ENCODE measurements at places on chromosomes 5 and 9.

GRCh38 chr5:44388321-44389089 is 715 bp downstream of the FGF10 start:
- DNase-seq, result peak; percentile 55

- no peak for DNase-seq
These were observed 211.7 kb downstream of the COMMD10 start for GRCh38 chr5:116296335-116297072.

DNA sequence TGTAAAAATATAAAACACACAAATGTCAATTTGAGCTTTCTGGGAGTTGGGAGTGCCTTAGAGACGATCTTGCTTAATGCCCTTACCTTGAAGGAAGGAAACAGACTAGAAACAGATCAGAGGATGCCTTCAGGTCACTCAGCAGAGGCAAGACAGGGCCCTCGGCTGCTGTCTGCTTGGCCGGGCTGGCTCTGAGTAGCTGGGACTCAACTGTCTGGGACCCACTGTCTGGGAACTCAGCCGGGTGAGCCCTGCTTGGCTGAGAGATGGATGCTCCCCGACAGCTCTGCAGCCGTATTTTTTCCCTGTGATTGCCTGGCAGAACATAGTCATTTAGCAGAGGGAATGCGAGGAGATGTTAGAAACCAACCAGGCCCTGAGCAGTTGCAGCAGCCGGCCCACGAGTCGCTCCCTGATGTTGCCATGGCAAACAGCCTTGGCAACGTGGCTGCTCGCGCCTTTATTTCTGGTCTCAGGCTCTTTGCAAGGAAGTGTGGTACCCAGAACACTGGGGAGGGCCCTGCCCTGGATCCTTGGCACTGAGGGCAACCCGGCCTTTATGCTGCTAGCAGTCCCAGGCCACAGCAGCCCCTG is 10.9 kb downstream of the PPARGC1B start:
- no peak for DNase-seq

DNA sequence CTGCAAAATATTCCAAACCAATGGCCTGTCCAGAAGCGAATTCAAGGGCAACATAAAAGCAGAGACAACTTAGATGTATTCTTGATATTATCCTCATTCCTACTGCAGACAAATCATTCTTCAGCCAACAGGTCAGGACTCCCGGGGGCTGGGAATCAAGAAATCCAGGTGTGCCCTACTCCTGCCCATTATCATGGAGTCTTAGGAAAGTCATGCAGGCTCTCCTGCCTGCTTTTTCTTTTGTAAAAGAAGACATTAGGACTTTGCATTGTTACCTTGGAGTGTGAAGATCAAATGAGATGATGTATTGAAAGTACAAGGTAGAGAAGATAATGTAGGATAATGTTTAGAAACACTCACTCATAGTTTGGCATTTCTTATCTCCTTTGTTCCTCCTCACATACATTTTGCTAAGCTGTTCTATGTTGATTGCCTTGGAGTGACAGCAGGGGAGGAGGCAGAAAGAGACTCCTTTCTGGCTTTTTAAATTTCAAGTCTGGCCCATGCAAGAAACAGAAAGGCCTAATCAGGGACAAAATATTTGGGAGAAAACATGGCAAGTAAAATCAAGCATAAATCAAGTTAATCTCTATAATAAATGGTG is 113.8 kb downstream of the SV2C start:
- DNase-seq, result no peak

DNA sequence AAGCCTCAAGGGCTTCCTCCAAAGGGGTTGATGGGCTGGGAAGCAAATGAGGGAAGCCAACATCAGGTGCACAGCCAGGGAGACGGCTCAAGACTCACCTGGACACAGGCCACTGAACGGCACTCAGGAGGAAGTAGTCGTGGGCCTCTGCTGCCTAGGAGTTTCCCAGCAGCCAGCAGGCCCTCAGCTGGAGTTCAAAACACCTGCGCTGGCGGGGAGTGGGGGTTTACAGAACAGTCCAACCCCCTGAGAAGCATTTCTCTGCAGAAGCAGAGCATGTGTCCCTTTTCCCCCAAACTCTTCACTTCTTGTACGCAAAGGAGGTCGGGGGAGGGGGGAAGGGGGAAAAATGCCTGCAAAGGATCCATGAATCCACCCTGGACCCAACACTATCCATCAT is 2.3 kb downstream of the WHRN start:
- DNase-seq, result no peak

GRCh38 chr9:83698976-83699585 is 8.7 kb downstream of the UBQLN1 start:
- no peak for DNase-seq

DNA sequence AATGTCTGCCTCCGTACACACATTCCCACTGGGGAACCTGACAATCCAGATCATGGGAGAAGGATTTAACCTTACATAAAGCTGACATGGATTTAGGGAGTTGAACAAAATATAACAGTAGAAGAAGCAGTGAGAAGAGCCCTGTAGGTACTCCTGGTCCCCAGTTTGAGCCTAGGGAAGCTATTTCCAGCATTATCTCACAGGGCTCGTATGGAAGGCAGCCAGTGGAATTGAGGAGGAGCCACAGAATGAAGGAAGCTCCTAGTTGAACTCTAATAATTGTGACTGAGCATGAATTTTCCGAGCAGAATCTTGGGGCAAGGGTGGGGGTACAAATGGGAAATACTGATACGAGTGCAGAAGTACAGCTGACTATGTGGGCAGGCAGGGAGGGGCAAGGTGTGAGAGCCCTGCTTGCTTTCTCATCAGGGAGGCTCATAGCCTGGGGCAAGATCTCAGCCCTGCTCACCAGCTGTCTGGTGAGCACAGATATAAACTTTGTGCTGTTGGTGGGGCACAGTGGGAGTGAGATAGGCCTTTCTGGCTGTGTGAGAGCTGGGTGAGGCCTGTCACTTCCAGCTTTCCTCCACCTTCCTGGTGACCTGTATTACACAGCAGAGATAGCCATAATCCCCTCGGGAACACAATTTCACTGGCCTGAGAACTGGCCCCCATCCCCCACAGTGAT is 290.7 kb upstream of the IL12B start:
- no peak for DNase-seq

GRCh38 chr9:88076286-88077070 is 61.8 kb downstream of the SPATA31C2 start:
- DNase-seq, result peak; percentile 93

- DNase-seq, result no peak
These were observed 90.8 kb downstream of the TENT4A start for GRCh38 chr5:6803981-6804550.

DNA sequence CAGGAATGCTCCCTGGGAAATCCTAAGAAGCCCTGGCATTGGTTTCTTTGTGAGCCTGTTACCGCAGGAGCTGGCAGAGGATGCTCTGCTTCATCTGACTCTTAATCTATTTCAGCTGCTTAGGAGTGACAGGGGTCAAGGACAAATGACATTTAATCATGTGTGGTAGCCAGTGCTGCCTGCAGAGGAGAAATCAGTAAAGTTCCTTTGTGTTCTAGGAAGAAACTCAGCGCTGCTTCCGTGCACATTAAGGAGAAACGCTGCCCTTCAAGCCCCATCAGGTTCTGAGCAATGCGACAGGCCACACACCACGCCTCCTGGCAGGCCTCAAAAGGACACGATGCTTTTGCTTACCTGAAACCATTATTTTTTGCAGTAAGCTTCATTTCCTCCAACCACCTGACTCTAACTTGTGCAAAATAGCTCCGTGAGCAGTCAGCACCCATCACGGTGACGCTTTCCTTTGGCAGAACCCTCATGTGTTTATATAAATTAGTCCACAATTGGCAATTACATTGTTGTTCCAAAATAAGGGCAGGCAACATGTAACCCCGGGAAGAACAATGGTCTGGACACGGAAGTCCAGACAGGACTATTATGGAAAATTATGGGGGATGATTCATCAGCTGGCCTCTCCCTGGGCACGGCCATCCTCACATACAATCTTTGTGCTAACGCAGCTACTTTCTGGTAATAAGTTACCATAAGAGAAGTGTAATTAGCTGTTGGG is 387.9 kb upstream of the DAP start:
- no peak for DNase-seq

- DNase-seq, result no peak
These were observed 58.6 kb downstream of the GCNT4 start for GRCh38 chr5:74993743-74994142.

DNA sequence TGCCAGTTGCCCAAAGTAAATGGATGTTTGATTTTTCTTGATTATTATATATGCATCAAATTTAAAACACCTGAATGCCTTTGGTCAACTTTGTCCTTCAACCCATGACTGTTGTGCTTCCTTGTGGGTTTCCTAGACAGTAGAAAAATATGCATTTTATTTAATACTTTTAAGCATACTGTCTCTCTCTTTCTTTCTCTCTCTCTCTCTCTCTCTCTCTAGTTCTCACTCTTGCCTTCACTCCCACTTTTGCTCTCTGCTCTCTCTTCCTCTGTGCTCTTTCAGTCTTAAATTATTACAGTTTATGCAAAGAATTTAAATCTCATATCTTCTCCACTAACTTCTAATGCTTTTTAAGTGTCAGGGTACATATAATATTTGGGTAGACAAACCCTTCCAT is 173.0 kb downstream of the PARP8 start:
- no peak for DNase-seq

DNA sequence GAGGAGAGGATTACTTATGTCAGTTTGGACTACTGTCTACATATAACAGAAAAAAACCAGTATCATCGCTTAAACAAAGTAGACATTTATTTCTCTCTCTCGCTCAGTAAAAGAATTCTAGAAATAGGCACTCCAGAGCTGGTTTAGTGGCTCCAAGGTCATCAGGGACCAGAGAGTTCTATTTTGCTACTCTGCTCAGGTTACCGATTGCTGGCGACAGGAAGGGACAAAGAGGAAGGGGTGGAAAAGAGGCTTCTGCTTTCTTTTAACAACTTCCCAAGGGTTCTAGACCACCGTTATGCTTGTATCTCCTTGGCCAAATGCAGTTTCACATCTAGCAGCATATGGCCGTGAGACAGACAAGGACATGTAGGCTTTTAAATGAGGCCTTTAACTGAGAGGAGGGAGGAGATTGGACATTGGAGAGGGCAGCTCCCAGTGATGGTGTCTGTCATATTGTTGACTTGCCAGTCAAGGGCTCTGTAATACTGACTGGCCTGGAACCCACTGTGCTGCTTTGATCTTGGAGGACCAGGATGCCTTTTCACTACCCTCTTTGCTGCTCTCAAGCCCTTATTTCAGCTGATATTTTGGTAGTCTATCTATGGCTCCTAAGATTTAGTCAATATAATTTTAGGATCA is 15.6 kb upstream of the DCP2 start:
- no peak for DNase-seq

- no peak for DNase-seq
These were observed 103.1 kb downstream of the PAX5 start for GRCh38 chr9:36930941-36931340.

DNA sequence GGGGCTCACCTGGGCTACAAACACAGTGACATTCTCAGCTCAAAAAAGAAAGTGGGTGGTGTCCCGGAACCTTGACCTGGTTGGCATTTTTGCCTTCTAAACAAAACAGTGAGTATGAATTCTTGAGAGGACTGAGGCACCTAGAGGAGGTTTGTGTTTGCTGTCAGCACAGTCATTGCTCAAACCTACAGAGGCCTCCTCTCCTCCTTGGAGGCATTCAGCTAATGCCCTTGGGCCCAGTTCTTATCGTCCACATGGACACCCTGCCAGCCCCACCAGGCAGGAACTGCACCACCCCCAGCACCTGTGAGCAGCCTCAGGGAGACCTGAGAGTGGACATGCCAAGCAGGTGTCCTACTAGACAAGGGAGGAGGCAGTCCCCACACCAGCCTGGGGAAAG is 156.7 kb downstream of the SYK start:
- no peak for DNase-seq

GRCh38 chr5:4212981-4213819 is 617.6 kb downstream of the IRX1 start:
- no peak for DNase-seq

GRCh38 chr5:34598177-34598794 is 57.8 kb upstream of the RAI14 start:
- DNase-seq, result no peak

- DNase-seq, result no peak
These were observed 25.9 kb downstream of the ERGIC1 start for GRCh38 chr5:172859966-172860365.

DNA sequence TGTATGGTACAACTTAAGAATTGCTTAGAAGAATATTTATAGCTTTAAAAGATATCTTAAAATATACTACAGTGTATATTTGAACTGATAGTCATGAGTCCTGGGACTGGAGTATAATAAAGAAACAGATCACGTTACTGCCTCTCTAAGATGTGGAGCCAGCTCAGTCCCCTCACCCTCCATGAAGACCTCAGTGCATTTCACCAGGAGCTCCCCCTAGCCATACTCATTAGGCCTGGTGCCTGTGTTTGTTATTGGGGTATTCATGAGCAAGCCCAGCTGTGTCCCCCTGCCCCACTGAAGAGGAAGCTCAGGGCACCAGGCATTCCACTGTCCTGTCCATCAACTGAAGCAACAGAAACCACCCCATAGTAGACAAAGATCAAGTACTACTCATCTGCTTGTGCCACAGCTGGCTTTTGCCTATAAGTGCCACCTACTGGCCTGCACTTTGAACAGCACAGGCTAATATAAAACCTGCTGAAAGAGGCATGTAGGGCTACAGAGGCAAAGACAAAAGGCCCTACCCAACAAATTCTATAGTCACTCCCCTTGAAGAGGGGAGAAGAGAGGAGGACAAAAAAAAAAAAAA is 850.2 kb upstream of the NUDT12 start:
- no peak for DNase-seq

DNA sequence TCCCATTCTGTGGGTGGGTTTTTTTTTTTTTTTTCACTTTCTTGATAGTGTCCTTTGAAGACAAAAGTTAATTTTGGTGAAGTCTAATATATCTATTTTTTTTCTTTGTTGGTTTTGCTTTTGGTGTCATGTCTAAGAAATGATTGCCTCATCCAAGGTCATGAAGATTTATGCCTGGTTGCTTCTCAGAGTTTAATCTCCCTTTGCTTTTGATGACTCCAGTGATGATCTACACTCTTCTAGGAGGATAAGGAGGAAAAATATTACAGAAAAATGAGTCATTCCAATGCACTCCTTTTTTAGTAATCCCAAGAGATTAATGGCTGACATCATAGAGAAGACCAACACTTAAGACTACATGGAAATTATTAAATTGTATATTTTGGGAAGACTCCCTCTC is 79.7 kb upstream of the ICE1 start:
- DNase-seq, result no peak

DNA sequence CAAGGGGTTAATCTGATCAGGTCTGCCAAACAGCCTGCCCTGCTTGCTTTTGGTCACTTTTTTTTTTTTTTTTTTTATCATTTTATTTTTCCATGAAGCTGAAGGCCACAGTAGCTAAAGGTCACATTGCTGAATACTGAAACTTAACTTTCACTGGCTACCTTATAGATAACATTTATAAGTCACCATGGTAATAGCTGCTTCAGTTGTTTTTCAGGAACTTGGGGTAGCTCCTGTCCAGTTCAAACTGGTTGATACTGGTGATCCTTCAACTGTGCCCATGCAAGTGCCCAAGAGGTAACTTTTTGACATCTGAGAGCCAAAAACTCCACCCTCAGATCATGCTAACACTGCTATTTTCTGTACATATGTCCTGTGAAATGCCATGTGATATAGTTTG is 68.3 kb upstream of the RGS7BP start:
- DNase-seq, result no peak

- no peak for DNase-seq
These were observed 88.0 kb downstream of the INIP start for GRCh38 chr9:112629671-112630485.

GRCh38 chr5:53002491-53002890 is 13.3 kb downstream of the ITGA2 start:
- DNase-seq, result no peak

Data from right hindlimb (tissue), 1 donor.